ENCODE measurements at places on chromosomes 7 and 10.

DNA sequence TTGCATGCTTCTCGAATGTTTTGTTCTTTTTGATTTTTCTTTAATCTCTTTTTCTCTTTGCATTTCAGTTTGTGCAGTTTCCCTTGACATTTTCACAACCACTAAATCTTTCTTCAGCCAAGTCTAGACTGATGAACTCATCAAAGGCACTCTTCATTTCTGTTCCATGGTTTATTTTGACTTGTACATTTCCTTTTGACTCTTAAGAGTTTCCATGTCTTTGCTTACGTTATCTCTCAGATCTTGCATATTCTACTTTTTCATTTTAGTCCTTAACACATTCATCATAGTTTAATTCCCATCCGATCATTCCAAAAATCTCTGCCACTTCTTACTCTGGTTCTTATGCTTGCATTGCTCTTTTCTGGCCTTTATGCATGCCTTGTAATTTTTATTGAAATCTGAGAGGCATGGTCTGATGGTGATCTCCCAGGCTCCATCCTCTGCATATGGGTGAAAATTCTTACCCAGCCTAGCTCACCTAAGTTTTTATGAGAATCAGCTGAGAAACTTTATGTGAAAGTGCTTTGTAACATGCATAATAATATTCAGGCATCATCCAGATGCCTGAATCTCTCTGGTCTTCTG lies 202.8 kb upstream of the IGFBP3 start:
- DNase-seq: no peak

- no peak for DNase-seq
Measured at GRCh38 chr10:66752714-66753113, 173.1 kb upstream of the LRRTM3 start.

DNA sequence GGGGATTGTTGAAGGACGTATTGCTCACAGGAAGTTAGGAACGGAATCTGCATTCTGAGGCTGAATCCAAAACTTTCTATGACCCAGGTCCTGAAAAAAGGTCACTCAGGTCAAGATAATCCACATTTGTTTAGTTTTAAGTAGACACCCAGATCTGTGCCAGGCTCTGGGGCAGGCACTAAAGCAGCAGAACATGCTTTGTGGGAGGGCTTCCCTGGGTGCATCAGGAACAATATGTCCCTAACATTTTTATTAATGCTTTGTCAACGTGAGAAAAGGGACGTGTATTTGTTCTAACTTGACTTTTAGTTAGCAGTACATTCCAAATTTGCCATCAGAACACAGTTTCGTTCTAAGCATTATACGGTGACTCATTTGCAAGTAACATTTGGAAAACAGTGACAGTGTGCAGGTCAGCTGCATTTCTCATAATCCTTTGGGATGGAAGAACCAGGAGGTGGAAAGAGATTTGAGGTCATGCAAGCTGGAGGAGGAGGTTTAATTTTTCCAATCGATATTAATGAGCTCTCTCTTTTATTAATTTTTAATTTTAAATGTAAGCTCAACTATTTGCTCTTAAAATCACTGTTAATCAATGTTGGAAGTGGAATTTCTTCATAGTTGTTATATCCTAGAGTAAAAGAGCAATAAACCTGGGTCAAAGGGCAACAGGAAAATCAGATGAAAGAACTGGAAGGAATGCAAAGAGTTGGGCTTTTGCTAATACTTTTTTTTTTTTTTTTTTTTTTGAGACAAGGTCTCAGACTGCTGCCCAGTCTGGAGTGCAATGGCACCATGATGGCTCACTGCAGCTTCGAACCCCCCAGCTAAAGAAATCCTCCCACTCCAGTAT lies 35.0 kb downstream of the TAS2R41 start:
- DNase-seq: no peak

GRCh38 chr10:71343392-71343773 lies 24.3 kb downstream of the SLC29A3 start:
- DNase-seq: no peak

DNA sequence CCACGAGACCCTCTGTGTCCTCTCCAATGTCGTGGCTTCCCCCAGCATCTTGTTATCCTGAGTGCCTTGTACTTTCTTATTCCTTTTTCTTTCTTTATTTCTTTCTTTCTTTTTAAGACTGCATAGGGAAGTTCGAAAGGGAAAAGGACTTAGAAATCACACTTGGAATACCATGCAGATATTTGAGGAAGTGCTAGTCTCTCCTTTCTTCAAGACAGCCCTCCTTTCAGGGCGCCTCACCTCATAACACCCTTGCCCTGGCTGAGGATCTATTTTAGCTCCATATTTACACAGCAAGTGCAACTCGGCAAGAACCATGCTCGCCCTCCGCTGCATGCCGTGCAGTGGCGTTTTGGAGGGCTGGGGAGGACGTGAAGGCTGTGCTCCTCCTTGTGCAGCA lies 232.3 kb upstream of the GLI3 start:
- no peak for DNase-seq

DNA sequence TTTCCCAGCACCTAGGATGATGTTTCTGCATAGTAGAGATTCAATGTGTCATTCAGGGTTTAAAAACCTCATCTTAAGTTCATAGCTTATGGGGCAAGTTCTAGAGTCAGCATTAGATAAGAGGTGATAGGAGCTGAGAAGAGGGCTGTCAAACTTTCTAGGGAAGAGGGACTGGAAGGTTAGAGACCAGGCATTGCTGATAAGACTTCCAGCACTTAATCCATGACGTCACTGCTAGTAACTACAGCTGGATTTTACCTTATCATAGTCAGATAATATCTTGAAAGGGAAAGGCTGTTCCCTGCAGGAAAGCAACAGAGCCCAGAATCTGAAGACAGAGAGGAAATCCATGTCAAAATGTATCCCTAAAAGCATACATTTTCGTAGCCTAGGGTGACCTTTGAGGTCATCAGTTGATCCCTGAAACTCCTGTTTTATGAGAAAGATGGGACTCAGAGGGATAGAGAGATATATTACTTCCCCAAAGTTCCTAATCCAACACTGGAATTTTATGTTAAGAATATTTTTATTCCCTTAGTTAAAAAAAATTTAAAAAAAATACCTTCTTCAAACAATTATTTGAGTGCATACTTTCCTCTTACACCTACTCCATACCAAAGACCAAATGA lies 3.3 kb upstream of the CPED1 start:
- DNase-seq: no peak

GRCh38 chr7:30463405-30464145 lies 15.0 kb downstream of the NOD1 start:
- no peak for DNase-seq

GRCh38 chr10:15485684-15486316 lies 114.7 kb upstream of the FAM171A1 start:
- no peak for DNase-seq

DNA sequence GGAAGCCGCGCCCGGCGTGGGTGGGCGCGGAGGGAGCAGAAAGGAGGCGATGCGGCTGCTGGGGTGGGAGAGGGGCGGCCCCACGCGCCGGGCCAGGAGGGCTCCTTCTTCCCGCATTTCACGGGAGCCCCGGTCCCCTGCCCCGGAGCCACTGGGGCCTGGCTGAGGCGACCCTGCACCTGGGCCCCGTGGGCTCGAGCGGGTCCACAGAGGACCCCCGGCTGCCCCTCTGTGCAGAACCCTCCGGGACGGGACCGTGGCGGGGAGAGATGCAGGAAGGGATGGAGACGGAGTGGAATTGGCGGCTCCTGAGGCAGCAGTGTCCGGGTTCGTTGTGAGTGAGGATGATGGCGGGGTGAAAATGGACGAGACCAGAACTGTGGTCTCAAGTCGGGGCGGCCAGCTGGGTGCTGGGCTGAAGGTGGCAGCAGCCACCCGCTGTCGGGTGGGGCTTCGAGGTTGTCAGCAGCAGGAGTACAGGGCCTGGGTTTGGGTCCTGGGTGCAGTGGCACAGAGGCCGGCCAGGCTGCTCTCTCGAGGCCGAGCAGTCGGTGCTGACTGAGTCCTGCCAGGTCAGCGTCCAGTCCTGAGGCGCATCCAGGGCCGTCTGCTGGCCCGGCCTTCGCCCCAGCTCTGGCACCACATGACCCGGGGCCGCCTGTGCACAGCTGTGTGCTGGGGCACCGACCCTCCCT lies 80.4 kb downstream of the VIPR2 start:
- no peak for DNase-seq

DNA sequence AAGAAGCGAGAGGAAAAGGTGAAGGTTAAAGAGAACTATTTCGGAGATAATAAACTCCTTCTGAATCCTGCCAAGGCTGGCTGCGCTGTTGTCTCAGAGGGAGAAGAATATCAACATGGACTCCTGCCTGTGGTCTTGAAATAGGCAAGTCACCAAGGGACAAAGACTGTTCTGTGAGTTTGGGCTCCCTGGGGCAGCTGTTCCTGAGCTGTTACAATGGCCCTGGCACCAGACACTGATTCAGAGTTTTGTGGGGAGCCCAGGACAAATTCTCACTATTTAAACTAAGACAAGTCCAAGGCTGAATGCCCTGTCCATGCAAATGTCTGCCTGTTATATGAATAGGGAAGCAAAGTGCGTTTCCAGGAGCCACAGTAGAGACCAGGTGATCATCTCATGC lies 81.4 kb downstream of the PRPF18 start:
- no peak for DNase-seq

GRCh38 chr10:2933519-2933918 lies 133.8 kb upstream of the PFKP start:
- no peak for DNase-seq

DNA sequence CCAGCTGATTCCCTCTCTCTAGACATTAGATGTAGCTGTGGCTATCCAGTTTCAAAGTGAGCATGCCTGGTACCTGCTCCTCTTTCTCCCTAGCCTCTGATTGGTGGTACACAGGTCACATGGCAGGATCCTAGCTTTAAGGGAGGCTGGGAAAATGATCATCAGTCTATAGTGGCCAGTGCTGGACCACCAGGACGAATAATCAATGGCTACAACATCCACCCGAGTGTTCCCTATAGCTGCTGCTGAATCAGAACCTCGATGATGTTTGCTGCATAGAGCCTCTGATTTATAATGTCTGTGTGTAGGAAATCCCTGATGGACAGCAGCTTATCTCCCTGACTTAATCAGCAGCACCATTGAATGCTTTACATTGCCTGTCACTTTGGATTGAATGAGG lies 28.9 kb upstream of the LMTK2 start:
- no peak for DNase-seq

Data from hematopoietic multipotent progenitor cell (in vitro differentiated cells).